ENCODE measurements at places on chromosomes 13 and 19.
A peak's percentile ranks its signal among the peaks of the same experiment; 100 is the strongest.

- no peak for DNase-seq
Measured at GRCh38 chr19:41328842-41329225, 18.9 kb downstream of the CCDC97 start.

DNA sequence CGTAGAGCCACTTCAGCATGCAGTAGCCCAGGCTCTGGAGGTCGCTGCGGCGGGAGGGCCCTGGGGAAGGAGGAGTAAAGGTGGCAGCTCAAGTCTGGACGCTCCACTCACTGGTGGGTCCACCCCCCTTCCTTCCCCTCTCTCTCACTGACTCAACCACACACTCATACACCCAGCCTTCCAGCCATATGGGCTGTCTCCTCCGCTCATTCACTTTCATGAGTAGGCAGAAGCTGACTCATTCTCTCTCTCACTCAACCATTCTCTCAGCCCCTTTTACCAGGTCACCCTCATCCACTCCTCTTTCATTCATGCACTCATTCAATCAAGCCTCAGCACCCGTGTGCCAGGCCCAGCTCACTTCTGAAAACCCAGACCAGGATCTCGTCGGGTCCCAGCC is 27.5 kb upstream of the SIGLEC11 start:
- DNase-seq, result no peak

DNA sequence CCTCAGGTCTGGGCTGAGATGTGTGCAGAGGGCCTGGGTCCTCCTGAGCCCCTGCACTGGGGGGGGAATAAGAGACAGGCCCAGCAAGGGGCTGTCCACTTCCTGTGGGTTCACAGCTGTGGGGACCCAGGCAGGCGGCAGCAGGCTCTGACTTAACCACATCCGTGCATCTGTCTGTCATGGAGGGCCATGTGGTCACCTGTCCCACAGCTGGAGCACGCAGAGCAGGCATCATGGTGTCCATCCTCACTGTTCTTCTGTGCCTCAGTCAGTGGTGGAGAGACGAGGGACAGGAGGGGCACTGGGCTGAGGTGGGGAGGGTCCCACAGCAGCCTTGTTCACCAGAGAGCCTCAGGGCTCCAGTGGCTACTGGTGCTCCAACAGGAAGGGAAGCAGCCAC is 16.3 kb upstream of the KIR3DL3 start:
- DNase-seq, result no peak

GRCh38 chr19:703651-704446 is 4.9 kb upstream of the PALM start:
- DNase-seq, result peak; percentile 35

GRCh38 chr13:31093145-31093885 is 68.4 kb downstream of the HSPH1 start:
- no peak for DNase-seq

DNA sequence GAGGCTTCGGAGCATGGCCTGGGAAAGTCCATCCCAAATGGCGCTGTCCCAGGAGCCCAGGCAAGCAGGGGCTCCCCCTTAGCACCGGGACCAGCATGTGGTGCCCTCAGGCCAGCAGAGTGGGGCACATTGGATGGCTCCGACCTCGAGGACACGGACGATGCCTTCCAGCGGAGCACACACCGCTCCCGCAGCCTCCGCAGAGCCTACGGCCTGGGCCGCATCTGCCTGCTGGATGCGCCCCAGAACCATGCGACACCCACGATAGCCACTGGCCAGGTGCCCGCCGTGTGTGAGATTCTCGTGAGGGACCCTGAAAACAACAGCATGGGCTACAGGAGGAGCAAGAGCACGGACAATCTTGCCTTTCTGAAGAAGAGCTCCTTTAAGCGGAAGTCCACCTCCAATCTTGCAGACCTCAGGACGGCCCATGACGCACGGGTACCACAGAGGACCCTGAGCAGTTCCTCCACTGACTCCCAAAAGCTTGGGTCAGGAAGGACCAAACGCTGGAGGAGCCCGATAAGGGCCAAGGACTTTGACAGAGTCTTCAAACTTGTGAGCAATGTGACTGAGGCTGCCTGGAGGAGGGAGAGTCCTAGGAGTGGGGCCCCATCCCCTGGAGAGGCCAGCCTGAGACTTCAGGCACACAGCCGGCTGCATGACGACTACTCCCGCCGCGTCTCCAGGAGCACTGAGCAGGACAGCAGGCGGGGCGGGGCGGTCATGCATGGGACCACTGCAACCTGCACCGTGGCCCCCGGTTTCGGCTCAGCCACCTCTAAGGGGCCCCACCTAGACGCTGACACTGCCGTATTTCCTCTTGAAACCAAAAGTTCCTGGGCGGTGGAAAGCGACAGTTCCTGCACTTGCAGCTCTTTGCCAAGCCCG is 63.1 kb downstream of the SPATA13 start:
- no peak for DNase-seq

DNA sequence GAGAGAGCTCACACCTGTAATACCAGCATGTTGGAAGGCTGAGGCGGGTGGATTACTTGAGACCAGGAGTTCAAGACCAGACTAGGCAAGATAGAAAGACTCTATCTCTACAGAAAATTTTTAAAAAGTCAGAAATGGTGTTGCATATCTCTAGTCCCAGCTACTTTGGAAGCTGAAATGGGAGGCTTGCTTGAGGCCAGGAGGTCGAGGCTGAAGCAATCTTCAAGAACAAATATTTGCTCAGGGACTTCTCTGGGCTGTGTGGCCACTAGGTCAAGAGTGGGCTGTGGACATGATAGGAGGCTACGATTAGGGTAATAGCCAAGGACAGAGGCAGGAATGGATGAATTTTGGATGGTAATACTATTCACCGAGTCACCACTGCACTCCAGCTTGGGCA is 135.8 kb upstream of the PEG3 start:
- no peak for DNase-seq

DNA sequence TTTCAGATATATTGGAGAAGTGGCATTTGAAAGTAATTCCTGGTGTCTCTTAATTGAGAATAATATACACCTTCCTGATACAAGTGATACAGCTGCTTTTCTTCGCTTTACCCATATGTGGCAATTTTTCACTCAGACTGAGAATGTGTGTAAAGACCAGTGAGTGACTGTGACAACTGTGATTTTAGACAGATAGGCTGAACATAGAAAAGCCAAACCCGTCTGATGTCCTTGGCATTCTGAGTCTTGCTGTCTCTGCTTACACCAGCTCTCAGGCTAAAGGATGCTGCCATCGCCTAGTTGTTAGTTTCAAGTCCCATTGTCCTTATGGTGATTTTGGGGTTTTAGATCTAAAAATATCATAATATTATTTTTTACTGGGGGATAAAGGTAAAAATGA is 492.6 kb downstream of the RFC3 start:
- no peak for DNase-seq

DNA sequence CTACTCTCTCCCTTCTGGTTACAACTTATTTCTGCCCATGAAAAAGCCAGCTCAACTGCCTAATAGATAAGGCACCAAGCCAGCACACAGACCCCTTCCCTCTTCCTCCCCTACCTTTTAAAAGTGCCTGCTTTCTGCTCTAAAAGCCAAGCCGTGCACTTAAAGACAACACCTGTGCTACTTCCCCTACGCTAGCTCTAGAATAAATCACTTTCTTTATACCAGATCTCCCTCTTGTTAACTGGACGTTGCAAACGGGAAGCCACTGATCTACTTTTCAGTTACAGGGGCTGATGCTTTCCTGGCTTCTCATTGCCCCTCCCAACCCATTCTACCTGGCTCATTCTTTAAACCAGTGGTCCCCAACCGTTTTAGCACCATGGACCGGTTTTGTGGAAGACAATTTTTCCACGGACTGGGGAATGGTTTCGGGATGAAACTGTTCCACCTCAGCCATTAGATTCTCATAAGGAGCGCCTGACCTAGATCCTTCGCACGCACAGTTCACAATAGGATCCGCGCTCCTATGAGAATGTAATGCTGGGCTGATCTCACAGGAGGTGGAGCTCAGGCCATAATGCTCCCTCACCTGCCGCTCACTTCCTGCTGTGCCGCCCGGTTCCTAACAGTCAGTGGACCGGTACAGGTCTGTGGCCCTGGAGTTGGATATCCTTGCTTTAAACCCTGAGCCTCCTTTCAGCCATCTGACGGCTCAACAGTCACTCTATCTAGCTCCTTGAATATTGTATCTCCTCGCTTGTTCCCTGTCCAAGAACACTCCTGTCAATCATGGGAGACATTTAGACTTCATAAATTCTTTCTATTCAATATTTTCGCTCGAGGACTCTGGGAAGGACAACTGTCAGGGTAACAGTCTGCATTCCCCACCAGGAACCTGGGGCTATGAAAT is 841 bp upstream of the ZNF223 start:
- DNase-seq, result no peak

GRCh38 chr13:47351798-47352197 is 454.9 kb upstream of the HTR2A start:
- DNase-seq, result no peak

- DNase-seq, result no peak
Measured at GRCh38 chr13:47004027-47004426, 107.2 kb upstream of the HTR2A start.

GRCh38 chr13:100403675-100404074 is 184.9 kb downstream of the GGACT start:
- DNase-seq, result no peak

GRCh38 chr19:29325241-29325975 is 112.5 kb upstream of the UQCRFS1 start:
- DNase-seq, result no peak

DNA sequence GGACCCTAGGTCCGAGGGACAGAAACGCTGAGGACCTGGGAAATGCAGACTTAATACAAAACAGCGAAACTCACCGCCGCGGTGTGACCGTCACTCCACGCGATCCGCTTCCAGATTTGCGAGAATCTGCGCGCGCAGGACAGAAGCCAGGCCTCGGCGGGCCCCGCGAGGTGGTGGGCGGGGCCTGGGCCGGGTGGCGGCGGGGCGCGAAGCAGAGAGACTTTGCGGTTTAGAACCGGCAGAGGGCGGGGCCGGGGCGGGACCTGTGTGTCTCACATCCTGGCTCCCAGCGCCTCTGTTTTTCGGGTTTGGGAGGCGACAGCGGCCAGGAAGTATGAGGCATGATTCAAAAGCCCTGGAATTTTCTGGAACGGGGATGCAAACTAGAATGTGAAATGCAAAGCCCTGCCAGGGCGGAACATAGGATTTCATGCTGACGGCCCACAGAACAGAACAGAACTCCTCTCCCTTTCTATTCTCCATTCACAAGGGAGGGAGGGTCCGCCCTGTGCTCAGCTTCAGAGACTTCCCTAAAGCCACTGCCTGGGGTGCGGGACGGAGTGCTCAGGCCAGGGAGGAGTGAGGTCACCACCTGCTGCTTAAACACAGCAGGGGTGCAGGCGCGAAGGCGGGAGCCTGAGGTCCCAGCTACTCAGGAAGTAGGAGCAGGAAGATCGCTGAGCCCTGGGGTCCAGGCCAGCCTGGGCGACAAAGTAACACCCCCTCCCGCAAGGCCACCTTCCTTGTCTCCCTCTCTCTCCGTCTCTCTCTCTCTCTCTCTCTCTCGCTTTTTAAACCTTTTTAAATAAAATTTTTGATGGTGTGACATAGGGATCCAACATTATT is 44.3 kb downstream of the ZNF611 start:
- peak; percentile 85 for DNase-seq

DNA sequence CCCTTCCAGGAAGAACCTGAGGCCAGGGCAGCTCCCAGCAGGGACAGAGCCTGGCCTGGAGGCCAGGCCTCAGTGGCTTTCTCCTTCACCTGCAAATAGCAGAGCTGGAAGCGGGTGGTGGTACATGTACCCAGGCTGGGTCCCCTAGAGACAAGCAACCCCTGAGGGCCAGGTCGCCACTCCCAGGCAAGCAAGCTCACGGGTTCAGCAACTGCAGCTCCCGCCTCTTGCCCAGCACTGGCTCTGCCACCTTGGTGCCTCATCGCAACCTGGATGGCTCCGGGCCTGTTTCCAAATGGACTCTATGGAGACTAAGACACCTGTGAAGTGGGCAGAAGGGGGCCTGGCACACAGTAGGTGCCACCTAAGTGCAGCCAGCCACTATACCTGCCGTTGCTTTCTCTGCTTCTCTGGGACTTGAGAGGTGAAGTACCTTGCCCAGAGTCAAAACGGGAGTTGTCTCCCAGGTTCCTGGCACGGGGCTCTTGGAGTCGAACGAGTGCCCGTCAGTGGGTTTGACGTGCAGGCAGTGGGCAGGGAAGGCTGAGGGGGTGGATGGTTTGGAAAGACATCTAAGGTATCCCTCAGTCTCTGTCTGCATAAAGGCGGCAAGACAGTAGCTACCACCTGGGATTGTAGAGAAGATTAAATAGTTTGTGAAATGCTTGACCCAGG is 2.4 kb upstream of the PLPP2 start:
- DNase-seq, result no peak

GRCh38 chr13:28000567-28000966 is 12.1 kb upstream of the URAD start:
- no peak for DNase-seq

DNA sequence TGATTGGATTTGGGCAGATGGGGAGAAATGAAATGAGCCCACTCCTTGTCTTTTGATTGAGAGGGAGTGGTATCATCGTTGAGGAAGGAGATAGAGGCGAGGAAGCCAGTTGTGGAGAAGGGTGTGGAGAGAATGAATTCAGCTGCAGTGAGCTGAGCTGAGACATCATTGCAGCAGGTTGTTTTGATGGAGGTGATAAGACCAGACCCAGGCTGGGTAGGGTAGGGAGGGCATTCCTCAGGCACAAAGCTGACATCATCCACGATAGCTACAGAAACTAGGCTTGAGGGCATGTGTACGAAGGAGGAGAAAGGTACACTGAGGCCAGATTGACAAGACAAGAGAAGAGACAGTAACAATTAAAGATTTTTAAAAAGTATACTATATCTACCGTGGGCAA is 1500.9 kb upstream of the SLC10A2 start:
- no peak for DNase-seq

DNA sequence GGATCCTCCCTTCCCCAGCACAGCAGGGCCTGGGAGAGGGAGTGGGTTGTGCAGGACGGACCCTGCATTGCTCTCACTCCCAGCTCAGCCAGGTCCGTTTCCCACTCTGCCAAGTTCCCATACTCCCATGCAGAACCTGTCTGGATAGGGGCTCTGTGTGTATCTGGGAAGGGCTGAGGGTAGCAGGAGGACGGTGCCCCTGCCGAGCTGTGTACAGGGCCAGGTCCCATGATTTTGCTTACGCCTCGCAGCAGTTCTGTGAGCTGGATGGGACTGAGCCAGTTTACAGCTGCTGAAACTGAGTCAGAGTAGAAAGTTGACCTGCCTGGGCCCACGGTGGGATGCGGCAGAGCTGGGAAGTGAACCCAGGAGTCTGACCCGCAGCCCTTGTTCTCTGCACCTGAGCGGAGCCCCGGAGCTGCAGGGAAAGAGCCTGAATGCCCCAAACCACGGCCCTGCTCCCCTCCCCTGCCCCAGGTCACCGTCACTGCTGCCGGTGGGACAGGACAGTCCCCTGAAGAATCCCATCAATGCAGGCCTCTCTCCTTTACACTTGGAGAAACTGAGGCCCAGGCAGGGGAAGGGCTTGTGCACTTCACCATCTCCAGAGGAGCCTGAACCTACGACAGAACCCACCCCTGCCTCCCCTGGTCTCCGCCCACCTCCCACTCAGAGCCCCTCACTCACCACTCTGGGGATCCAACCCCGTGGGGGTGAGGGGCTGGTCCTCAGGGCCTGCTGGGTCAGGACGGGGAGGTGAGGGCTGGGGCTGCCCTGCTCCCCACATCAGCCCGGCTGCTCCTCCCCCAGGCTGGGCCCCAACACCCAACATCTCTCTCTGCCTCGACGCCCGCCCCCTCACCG is 3.5 kb downstream of the LILRB5 start:
- DNase-seq, result no peak

All from stimulated activated CD8-positive, alpha-beta memory T cell treated with anti-CD3 and anti-CD28 coated beads, Interleukin-4, amount 100 ng/mL, for 1 hour (primary cell).